ENCODE measurements at places on chromosomes 7 and 10.

DNA sequence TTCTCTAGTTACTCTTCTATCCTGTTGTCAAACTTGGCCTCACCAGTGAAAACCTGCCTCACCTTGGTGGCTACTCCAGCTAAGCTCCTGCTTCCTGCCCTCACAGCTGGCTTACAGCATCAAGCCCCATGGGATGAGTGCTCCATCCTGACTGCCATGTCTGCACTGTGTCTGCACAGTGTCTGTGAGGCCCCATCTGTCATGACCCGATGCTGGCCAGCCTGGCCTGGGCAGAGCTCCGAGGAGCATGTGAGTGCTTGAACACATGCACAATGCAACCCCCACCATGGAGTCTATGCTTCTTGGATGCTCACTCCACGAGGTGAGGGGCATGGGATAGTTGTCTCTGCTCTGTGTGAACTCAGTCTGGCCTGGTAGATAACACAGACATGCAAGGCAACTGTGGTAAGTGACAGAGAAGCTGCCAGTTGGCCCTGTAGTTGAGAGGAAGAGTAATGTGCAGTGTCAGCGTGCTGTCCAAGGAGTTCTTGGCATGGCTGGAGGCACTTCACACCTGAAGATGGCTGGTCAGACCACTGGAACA, 207.1 kb upstream of the ZNF32 start:
- DNase-seq = peak; percentile 27

GRCh38 chr10:18450298-18450697, 201.1 kb downstream of the NSUN6 start:
- no peak for DNase-seq

- no peak for DNase-seq
Observed at GRCh38 chr7:28988810-28989209, 30.7 kb upstream of the TRIL start.

DNA sequence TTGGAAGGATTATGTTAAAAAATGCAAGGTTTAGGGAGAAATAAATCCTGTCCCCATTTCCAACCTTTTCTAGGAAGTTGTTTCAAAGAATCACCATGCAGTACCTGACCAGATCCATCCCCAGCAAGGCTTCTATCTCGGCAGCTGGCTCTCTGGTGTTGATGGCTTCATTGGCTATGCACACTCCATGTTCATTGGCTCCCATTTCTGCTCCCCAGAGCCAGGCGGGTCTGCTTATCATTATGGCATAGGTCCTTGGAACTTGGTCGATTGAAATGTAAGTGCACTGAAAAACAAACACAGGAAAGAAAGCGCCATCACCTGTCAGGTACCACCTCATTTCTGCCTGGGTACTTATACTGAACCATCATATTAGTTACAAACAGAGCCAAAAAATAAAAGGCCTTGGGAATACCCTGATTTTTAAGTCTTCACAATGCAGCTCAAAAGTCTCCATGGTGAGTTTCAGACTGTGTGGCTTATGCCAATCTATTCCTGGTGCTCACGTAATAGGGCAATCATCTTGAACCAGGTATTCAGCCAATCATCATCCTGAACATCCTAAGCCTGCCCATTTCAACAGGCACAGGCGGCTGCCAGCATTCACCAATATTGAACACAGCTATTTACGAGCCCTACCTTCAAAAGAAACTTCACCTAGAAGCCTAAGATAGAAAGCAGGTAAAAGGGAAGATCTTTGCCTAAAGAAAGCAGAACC, 34.4 kb downstream of the SCRN1 start:
- DNase-seq = no peak

DNA sequence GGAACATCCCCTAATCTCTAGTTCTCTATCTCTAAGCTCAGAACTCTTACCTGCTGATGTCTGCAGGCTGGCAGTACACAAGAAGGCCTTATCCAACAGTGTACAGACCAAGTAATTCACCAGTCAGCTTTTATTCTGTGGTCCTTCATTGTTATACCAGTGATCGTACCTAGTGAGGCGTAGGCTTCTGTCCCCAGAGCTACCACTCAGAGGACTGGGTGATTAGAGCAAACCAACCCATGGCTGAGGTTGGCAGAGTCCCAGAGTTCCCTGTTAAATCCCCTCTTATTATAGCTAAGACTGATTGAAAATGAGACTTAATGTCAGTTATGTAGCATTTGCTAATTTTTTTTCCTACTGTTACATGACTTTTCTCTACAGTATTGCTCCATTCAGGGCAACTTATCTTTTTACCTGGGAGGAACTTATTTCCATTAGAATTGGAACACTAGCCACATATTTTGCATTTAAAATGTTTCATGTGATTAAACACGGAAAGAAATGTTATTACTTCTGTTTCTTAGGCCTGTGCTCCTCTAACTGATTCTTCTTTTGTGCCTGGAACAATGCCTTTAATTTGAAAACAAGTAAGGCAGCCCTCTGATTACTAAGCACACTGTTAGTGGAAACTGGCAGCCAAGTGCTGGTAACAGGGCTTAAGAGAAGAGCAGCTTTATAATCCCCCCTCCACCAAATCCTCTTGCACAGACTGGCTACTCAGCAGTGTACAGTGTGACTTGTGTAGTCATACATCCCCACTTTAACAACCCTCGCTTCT, 127.2 kb downstream of the LRRC4 start:
- DNase-seq = no peak

DNA sequence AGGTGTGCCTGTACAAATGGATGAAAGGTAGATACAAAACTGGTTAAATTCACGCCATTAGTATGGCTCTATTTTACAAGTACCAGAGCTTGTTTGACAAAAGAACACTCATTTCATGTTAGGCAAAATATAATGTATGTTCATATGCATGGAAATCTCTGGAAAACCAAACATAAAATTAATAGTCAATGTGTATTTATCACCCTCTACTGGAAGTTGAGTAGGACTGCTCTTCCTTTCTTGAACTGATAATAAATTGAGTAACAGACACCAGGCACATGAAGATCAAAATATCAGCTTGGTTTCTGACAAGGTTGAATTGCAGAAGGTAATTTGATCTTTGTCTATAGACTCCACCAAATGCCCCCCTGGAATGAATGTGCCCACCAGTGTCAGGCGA, 19.8 kb upstream of the AKR1B1 start:
- DNase-seq = no peak

DNA sequence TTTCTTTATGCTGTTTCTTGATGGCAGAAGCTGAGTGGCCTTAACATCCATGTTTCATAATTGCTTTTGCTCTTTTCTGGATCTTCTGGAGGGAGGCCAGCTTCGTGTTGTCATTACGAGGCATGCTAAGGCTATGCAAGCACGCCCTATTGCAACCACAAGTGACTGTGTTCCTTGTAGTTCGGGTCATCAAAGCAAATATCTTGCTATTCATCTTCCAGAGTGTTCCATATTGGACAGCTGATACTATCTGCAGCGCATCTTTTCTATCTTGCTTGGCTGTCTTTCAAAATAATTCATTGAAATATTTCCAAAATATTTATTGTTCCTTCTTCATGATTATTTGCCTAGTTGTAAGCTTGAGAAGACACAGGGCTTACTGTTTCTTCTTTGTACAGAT, 5.0 kb downstream of the EPHB6 start:
- no peak for DNase-seq

DNA sequence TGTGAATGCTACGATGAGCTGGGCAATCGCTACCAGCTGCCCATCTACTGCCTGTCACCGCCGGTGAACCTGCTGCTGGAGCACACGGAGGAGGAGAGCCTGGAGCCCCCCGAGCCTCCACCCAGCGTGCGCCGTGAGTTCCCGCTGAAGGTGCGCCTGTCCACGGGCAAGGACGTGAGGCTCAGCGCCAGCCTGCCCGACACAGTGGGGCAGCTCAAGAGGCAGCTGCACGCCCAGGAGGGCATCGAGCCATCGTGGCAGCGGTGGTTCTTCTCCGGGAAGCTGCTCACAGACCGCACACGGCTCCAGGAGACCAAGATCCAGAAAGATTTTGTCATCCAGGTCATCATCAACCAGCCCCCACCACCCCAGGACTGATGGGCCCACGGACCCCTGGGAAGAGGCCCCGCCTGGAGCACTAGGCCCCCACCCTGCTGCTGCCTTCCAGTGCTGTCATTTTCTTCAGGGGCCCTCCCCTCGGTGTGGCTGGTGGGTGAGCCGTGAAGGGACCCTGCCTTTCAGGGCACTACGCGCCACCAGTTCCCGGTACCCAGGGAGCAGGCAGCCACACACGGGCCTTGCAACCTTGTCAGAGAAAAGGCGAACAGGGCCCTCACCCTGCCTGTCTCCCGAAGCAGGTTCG, 2.3 kb upstream of the ANKRD2 start:
- DNase-seq = no peak

DNA sequence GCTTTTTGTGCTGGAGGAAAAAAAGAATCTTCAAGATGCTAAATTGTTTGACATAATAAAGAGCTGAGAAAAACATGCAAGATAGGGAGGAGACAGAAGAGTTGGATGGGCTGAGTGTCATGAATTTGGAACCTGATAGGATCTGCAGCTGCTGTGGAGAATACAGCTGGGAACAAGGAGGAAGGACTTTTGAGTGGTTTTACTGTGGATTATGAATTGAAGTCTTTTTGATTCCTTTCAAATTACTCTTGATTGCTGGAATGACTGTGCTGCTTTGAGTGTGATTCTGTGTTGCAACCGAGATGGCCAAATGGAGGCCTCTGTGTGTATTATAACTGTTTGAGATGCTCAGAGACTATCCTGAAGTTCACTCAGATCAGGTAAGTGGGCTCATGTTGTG, 4.0 kb downstream of the EFCAB10 start:
- no peak for DNase-seq

GRCh38 chr10:117553142-117553814, 10.7 kb downstream of the EMX2 start:
- no peak for DNase-seq

DNA sequence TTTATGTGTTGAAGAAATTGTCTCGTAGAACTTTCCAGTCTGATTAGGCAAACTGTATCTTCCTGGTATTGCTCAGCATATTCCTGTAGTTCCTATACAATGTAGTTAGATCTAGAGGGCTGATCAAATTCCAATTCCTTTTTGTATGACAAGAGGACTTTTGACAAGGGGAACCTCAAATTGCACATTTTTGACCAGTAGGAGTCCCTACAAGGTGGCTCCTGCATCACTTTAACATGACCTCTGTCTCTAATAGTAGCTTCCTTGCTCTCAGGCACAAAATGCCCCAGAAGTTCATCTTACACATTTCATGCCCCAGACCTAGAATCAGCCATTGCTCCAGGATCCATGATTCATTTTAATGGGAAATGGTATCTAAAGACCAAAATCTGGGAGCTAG, 18.7 kb downstream of the HERPUD2 start:
- peak; percentile 43 for DNase-seq

DNA sequence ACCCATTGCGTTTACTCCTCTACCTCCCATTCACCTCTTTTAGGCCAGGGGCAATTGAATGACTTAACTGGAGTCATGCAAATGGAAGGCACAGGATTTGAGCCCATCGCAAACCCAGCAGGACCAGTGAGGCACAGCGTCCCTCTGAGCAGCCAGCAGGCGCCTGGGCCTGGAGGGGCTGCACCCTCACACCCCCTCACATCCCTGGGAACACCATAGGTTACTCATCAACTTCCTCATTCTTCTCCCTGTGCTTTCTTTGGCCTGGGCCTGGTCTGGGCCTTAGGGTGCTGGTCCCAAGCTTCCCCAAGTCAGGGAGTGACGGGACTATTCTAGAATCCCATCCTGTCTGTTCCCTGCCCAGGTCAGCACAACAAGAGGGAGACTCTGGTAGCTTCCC, 169.4 kb upstream of the EEPD1 start:
- DNase-seq = no peak

DNA sequence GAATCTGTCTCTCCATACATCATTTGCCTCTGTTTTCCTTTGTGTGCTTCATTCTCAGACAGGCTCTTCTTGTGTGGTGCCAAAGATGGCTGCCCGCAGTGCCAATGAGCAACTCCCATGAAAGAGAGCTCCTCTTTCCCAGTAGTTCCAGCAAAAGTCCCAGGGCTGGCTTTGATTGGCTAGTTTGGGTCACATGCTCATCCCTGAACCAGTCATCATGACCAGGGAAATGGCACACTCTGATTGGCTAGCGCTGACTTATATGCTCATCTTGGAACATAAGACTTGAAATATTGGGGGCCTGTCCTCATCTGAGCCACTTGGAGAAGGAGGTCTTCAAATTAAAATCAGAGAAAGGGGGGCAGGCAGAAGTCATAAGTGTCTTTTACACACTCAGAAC, 112.7 kb downstream of the CDH23 start:
- no peak for DNase-seq

- peak; percentile 15 for DNase-seq
Observed at GRCh38 chr10:62759599-62760175, 44.8 kb upstream of the ADO start.

DNA sequence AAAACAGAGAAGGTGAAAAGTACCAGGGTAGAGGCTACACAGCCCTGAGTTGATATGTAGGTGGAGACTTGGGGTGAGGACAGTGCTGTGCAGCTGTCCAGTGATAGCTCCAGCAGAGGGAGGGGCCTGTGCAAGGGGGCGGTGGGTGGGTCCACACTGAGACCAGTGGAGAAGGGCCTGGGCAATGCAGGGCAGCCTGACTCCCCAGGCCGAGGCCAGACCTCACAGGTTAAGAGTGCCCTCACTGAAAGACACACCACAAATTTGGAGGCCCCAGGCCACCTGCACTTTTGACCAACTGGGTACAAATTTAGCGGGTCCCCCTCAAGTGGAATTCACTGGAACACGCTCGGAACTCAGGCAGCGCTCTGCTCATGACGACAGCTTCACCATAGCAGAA, 6.7 kb upstream of the RASGEF1A start:
- no peak for DNase-seq

DNA sequence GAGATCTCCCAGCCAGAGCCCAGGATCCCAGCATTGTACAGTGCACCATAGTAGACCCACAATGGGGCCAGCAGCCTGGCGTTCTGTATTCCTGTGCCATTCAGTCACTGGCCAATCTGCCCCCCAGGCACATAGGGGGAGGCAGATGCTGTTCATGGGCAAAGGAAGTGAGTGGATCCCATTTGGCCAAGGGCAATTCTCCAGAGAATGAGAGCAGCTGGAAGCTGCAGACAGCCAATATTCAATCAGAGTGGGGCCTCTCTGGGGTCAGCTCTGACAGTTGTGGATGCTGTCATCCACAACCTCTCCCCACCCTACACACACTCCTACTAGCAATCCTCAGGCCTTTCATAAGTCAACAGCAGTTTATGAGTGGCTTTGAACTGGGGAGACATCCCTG, 17.5 kb downstream of the STEAP1B start:
- DNase-seq = no peak

DNA sequence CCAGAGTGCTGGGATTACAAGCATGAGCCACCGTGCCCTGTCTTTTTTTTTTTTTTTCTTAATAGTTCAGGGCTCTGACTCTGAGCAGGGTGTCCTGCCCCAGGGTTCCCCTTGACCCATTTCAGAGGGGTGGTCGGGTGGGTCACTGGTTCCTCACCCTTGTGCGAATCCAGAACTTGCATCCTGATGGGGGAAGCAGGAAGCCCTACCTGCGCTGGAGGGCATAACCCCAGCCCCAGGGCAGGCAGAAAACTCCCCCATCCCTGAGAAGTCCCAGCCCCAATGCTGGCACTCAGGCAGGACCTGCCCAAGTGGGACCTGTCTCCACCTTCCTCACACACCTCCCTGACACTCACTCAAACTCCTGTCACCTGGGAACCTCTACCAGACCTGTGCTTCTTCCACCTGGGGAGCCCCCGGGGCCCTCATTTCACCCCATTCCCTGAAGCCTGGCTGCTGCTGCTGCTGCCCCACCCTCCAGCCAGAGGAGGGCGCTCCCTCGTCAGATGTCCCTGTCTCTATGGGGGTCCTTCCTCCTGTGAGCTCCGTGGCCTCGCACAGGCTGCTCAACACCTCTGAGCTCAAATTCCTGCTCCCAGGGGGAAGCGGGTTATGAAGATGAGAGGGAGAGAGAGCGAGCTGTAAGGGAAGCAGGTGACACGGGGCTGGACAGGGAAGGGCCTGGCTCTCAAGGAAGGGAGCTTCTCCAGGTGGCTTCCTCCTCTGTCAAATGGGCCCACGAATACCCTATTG, 15.1 kb upstream of the ZNF273 start:
- DNase-seq = peak; percentile 80
